ENCODE measurements at places on chromosomes 12 and 14.
A peak's percentile ranks its signal among the peaks of the same experiment; 100 is the strongest.

- DNase-seq = peak; percentile 22
Observed at GRCh38 chr12:85466890-85467289, 186.9 kb downstream of the ALX1 start.

DNA sequence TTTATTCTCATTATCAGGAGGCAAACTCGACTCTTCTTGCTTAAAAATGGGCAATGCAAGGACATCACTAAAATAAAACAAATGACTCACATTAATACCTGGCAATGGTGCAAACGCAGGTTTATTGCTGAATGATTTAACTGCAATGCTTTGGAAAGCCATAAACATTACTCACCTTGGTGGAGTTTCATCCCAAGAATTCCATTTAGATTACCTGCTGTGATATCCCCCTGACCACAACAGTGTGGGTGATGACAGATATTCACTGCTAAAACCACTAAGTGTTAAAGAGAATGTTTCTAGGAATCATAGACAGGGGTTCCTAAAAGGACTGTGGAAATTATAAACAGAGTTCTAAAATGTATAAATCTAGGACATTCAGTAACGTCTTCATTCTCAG lies 35.3 kb upstream of the CSRNP2 start:
- DNase-seq = peak; percentile 50

GRCh38 chr12:128077917-128078298 lies 189.1 kb upstream of the TMEM132C start:
- DNase-seq = no peak

DNA sequence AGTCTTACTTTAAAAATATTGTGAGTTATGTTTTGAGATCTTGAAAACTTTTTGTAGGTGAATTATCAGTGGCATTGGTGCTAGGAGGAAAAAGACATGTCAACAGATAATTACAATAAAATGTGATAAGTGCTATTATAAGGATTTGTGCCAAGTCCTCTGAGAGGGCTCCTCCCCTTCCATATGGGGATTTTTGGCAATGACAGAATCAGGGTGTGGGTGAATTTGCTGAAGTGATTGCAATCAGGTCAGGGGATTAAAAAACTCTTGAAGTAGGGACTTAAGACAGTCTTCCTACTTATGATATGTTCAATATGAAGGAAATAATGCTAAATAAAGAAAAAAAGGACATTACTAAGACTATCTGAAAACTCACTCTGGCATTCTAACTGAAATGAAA lies 122.5 kb downstream of the SLC15A5 start:
- DNase-seq = no peak

DNA sequence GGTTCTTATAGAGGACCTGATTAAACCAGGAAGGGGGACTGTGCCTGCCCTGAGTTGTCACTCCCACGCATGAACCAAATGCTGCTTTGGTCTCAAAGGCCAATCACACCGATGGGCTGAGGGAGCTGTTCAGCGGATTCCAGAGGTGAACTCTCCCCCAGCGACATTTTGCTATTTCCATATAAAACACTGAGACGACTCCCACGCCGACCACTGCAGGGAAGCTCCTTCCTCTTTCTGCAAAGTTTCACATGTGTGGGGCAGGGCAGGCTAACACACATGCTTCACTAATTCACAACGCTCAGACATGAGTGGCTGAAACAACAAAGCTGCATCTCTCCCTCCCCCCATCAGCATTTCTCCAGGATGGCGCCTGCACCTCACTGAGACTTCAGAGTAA lies 37.8 kb upstream of the TMEM132D start:
- DNase-seq = no peak

- DNase-seq = no peak
Observed at GRCh38 chr12:26767865-26768264, 65.1 kb downstream of the ITPR2 start.

GRCh38 chr12:48142818-48143674 lies 14.3 kb downstream of the ASB8 start:
- DNase-seq = no peak

- no peak for DNase-seq
Observed at GRCh38 chr12:120468821-120469449, 613 bp downstream of the SRSF9 start.

- no peak for DNase-seq
Observed at GRCh38 chr12:27996761-27997160, 24.2 kb upstream of the PTHLH start.

- DNase-seq = no peak
Observed at GRCh38 chr12:57401165-57401564, 29.7 kb downstream of the R3HDM2 start.

DNA sequence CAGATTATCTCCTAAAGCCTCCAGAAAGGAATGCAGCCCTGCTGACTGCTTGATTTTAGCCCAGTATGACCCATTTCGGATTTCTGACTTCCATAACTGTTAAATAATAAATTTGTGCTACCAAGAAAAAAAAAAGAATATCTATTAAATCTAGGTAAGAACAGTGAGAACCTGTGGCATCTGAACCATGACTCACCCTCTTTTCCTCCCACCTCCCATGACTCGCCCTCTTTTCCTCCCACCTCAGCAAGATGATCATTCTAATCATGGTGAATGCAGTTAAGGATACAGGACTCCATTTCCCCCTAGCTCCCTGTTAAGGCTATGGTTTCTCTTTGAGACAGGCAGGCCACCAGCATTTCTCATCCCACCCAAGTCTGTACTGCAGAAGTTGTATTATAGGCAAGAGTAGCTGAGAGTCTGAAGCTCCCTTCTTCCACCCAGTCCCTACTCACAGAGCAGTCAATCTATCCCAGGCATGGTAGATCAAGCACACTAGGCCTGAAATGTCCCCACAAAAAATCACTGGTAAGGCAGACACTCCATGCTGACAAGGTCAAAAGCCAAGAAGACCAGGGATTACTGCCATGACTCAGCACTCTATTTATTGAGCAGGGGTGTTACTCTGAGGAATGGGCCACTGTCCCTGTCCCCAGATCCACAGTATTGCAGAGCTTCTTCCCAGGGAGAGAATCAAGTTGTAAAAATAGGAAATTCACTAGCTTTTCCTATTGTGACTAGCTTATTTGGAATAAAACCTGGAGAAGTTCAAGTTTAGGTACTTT lies 188.9 kb downstream of the ADAMTS20 start:
- DNase-seq = no peak

DNA sequence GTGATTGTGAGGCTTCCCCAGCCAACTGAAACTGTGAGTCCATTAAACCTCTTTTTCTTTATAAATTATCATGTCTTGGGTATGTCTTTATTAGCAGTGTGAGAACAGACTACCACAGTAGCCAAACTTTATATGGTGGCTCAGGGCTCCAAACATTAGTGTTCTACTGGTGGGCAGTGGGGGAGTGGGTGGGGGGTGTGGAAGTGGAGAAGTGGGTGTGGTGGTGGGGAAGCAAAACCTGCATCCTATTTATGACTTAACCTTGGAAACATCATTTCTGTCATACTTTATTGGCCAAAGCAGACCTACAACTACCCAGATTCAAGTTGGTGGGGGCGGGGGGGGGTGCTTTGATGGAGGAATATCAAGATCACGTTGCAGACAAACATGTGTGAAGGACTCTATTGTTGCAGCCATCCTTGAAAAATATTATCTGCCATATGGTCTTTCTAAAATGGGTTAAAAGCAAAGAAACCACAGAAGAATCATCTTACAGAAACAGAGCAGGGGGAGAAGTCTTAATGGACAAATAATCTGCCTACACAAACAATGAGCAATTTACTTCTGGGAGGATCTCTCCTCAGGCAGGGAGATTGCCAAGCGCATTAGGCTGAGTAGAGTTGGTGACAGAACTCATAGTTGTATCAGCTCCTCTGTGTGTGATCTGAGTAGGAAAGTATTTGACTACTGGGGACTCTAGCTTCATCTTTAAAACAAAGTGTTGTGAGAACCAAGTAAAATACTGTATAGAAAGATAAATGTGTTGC lies 1.4 kb upstream of the PWP1 start:
- peak; percentile 30 for DNase-seq

GRCh38 chr12:6380141-6381121 lies 3.5 kb upstream of the LTBR start:
- DNase-seq = peak; percentile 50
